Spleen (tissue), 13 donors: ENCODE measurements at places on chromosomes 16 and 17. TPM values are rescaled to one million over a fixed set of nuclear protein-coding genes. Genes with fewer than 3 reads are reported as not detected.

PLA2G10 gene
- total RNA-seq = not detected

CFAP119 gene
- 7.2 TPM for total RNA-seq

RASD1 gene
- 13.1 TPM for total RNA-seq

KRT40 gene
- not detected for total RNA-seq

MOSMO gene
- 19.3 TPM for total RNA-seq

SPATA32 gene
- total RNA-seq = not detected

TEX14 gene
- total RNA-seq = 0.51 TPM

ABCA9 gene
- total RNA-seq = 5.7 TPM

ACSM5 gene
- total RNA-seq = 5.6 TPM
